ENCODE measurements at places on chromosomes 13 and 19.

- no peak for DNase-seq
Measured at GRCh38 chr19:18300930-18301717, 19.7 kb upstream of the JUND start.

- DNase-seq: no peak
Measured at GRCh38 chr13:66660468-66660813, 569.7 kb downstream of the PCDH9 start.

- DNase-seq: no peak
Measured at GRCh38 chr13:32894589-32895001, 121.6 kb upstream of the KL start.

DNA sequence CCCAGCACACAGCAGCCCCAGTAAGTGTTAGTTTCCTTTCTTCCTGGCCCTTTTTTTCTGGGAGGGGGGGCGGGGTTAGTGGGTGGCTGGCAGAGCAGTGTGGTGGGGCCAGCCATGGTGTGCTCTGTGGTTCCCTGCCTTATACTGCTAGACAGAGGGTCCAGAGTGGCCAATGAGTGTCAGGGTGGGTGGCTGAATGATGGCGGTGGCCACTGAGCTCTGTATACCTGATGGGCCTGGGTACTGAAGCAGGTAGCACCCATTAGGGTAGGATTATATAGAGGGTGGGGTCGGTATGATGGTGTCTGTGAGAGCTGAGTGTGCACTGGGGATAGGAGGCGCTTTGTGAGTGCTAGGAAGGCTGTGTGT, 13.8 kb downstream of the CIC start:
- no peak for DNase-seq

GRCh38 chr19:6721773-6722172, 1.3 kb upstream of the C3 start:
- no peak for DNase-seq

DNA sequence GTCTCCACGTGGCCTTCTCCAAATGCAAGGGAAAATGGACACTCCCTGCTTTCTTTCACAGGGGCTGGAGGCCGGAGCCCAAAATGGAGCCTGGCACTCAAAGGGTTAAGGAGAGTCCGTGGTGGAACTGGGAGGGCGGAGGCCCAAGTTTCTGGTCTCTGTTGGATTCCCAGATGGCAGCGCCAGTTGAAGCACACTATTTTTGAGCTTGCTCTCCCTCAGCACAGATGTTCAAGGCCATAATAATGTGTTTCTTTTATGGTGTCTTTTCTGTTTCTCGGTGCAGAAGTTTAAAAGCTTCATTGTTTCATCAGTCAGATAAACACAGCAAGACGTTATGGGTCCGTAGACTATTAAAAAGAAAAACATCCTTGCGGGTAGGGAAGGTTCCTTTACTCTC, 67.6 kb downstream of the TNFRSF19 start:
- DNase-seq: no peak

- DNase-seq: no peak
Measured at GRCh38 chr13:43472339-43472738, 314.4 kb downstream of the ENOX1 start.

GRCh38 chr13:30159446-30159839, 147.9 kb downstream of the KATNAL1 start:
- no peak for DNase-seq

- DNase-seq: no peak
Measured at GRCh38 chr13:30241532-30241931, 65.8 kb downstream of the KATNAL1 start.

GRCh38 chr13:26460648-26461047, 96.8 kb upstream of the WASF3 start:
- DNase-seq: no peak

GRCh38 chr19:496112-496665, at the start of gene MADCAM1:
Gene MADCAM1 (plus strand): TSS chr19:496486. CDS start chr19:496500, 14 bp downstream.
- DNase-seq: no peak

- no peak for DNase-seq
Measured at GRCh38 chr19:29139227-29139626, 73.7 kb downstream of the UQCRFS1 start.

GRCh38 chr13:42106998-42107397, 58.5 kb downstream of the DGKH start:
- no peak for DNase-seq

GRCh38 chr13:64127856-64128255, 2712.2 kb upstream of the PCDH20 start:
- no peak for DNase-seq

DNA sequence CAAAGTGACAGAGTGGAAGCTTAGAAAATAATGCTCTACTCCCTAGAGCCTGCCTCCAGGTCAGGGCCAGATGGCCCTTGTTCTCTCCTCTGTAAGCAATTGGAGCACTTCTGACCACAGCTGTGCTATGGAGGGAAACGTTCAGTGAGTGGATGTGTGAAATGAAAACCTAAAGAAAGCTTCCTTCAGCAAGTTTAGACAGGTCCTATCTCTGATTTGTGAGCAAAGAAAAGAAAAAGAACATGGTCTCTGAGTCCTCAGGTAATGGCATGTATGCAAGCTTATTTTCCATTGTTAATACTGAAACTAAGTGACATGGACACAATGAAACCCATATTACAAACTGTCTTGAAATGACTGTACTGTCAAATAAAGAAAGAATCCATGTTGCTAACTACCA, 1486.8 kb downstream of the EFNB2 start:
- no peak for DNase-seq

DNA sequence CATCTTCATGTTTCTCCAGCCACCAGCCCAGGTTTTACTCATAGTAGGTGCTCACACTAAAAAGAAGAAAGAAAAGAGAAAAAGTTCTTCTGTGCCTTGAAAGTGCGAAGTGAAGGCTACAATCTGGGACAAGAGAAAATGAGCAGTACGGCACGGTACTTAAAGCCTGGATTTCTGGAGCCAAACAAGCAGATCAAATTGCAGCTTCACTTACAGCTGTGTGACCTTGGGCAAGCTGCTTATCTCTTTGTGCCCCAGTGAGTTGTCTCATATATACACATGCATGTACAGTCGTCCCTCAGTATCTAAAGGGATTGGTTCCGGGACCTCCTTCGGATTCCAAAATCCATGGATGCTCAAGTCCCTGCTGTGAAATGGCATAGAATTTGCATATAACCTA, 41.8 kb downstream of the GSX1 start:
- no peak for DNase-seq

GRCh38 chr13:110388108-110388943, 81.2 kb downstream of the COL4A2 start:
- no peak for DNase-seq

DNA sequence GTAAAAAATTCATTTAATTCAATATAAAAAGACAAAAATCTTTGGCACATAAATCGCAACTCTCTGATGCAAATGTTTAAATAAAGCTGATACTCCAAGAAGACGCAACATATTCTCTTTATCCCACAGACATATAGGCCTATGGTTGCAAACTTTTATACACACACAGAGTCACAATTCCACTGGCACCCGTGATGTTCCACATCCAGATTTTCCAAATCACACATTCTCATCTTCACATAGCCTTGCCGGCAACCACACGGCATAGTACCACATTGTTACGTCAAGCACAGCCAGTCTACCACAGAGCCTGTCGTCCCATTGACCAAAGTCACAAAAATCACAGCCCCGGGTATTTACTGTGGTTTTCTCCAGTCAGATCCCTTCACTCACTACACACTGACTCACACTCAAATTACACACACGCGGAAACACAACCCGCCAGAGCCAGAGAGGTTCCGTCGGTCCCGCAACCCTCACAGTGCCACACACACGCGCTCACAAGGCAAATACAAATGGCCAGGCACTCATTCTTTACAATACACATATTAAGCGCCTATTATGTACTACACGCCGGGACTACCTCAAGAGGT, 546 bp upstream of the ZNF546 start:
- DNase-seq: no peak

DNA sequence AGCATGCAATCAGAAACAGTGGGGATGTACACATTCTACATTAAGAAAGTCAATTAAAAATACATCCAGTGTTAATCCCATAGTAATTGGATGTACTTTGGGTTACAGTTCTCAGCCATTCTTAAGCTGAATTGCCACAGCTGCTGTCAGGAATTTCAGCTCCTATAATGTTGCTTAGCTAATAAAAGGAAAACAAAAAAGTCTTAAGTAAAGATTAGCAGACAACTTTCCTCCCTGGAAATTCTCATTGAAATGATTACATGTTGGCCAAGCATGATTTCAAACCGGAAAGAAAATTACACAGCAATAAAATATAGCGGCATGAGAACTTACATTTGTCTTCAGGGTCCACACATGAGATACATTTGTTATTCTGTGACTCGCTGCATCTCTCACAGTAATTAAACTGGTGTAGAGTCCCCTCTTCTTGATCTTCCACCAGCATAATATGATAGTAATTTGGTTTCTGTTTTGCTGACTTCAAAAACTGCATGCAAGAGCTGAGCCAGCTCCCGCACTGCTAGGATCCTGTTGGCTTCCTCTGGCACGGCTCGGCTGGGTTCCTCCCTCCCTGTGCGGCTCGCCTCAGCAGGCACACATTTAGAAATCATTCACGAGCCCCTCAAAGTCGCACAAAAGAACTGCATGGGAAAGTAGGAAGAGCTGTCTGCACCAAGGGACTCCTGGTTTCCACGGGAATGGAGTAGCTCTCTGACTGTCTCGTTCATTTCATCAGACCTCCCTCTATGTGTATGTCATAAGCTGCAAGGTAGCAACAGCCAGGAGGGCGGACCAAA, at the start of gene HTR2A:
Gene HTR2A (minus strand): TSS at position 713 of the 797 bp plus-strand sequence. CDS start 1,147 bp downstream, outside the sequence.
- no peak for DNase-seq

DNA sequence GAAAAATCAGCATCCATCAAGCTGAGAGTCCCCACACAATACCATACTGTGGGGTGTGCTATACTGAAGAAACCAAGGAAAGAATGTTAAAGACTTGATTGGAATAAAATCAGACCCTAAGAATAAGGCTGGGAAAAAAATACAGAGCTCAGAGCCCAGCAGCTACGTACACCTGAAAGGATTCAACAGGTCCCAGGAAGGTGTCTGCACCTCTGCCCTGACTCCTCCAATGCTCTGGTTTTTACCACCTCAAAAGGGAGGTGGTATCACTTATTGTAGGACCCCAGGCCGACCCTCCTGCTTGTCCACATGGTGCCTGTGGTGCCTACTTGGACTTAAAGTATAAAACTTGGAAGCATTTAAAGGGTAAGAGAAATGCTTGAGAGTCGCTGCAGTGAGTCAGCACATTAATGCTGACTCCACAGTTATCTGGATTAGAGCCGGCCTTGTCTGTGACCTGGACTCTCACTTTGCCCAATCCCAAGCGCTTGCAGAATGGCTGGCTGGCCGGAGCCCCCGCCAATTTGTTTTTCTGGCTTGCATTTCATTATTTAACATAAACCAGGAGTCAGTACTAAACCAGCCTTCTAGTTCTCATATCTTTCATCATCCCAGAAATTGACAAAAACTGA, 110.1 kb downstream of the FGF14 start:
- no peak for DNase-seq

DNA sequence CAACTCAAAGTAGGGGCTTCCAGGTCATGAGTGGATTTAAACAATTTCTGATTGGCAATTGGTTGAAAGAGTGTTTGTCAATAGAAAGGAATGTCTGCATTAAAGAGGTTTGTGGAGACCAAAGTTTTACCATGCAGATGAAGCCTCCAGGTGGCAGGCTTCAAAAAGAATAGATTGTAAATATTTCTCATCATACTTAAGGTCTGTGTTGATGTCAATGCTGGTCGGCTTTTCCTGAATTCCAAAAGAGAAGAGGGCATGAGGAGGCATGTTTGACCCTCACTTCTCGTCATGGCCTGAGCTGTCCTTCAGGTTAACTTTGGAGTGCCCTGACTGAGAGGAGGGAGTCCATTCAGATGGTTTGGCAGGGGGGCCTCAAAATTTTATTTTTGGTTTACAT, 125.4 kb upstream of the RFC3 start:
- no peak for DNase-seq

GRCh38 chr13:55583953-55584593, 1556.6 kb upstream of the PRR20A start:
- DNase-seq: no peak

GRCh38 chr19:3775374-3775711, 3.3 kb upstream of the RAX2 start:
- no peak for DNase-seq

DNA sequence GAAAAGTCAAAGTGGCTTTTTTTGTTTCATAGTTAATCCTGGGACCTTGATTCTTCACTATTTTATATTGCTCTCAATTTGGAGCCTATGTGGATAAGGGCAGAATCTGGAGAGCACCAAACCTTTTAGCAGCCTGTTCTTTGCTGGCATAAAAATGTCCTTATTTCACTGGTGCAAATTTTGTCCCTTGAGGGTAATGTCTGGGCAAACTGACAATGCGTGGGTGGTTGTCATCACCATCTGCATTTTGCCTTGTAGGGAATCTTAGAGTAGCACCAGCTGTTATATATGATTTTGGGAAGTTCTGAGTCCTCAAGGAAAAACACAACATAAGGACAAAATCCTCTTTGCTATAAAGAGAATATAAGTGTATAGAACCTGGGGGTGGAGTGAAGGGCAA, 336.9 kb upstream of the HTR2A start:
- DNase-seq: no peak

GRCh38 chr19:11478167-11479089, 2.4 kb downstream of the ELAVL3 start:
- no peak for DNase-seq

GRCh38 chr13:114038211-114038613, 64.3 kb upstream of the C13orf46 start:
- no peak for DNase-seq

- DNase-seq: no peak
Measured at GRCh38 chr13:66994097-66994496, 236.0 kb downstream of the PCDH9 start.

DNA sequence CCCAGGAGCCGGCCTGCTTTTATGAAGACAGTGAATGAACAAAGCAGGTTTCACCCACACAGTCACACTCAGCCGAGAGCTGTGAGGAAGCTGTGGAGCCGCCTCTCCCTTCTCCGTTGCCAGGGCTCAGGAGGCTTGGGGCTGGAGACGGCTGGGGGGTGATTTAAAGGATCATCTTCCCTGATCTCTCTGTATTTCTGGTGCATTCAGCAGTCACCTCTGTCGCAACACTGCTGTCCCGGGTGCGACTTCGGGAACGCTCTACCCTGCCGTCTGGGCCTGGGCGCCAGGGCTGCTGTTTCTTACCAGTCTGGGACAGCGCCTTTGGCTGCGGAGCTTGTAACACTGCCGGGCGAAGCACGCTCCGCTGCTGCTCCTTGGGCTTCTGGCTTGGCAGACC, 18.1 kb downstream of the CAPS start:
- DNase-seq: no peak

DNA sequence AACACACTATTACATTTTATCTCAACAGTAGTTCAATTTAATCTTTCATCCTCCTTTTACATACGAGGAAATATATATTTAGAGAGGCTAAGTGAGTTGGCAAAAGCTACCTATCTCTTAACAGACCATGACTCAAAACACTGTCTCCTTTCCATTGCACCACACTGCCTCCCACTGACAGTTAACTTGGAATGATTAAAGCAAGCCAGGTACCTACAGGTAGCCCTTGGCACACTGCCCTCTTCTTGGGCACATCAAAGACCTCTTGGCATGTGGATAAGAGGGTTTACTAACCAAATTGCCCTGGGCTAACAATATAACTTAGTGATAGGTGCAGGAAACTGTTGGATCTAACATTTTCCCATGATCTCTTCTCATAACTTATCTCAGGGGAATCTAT, 1.8 kb downstream of the ABHD13 start:
- no peak for DNase-seq
